Nasal cavity respiratory epithelium epithelial cell of viscerocranial mucosa (primary cell): ENCODE measurements at places on chromosomes 16 and 17. TPM values are rescaled to one million over a fixed set of nuclear protein-coding genes. Genes with fewer than 3 reads are reported as not detected.

The MMP2 gene
- total RNA-seq: 2.1 and 29.1 TPM in 2 replicates

The CFAP119 gene
- total RNA-seq: 0.28 and 0.68 TPM in 2 replicates

The ZNF267 gene
- 12.0 and 20.1 TPM in 2 replicates for total RNA-seq

The NTHL1 gene
- total RNA-seq: 17.4 and 21.2 TPM in 2 replicates

The FGF11 gene
- 19.1 and 44.3 TPM in 2 replicates for total RNA-seq

The CCL1 gene
- total RNA-seq: not detected in 2 replicates

The RTN4RL1 gene
- total RNA-seq: 0.34 and 0.71 TPM in 2 replicates

The KCNG4 gene
- total RNA-seq: not detected in 2 replicates

The CPHXL2 gene
- total RNA-seq: not detected in 2 replicates

The HOXB13 gene
- total RNA-seq: under 0.01 TPM in 1 of 2 replicates, not detected in the other

The ASB16 gene
- not detected in 2 replicates for total RNA-seq

The CHST6 gene
- total RNA-seq: 1.0 and 2.8 TPM in 2 replicates

The ATP1B2 gene
- not detected in 2 replicates for total RNA-seq

The ZFP90 gene
- total RNA-seq: 24.9 and 33.6 TPM in 2 replicates

The TNFRSF17 gene
- total RNA-seq: not detected in 2 replicates

The ULK2 gene
- total RNA-seq: 33.0 and 33.8 TPM in 2 replicates

The TP53TG3F gene
- total RNA-seq: not detected in 2 replicates

The TMC5 gene
- 0.34 and 2.3 TPM in 2 replicates for total RNA-seq

The TLCD3B gene
- total RNA-seq: not detected in 2 replicates

The KCNAB3 gene
- total RNA-seq: under 0.01 and 0.21 TPM in 2 replicates

The MARVELD3 gene
- total RNA-seq: 18.5 and 48.7 TPM in 2 replicates

The CLDN7 gene
- 453 and 573 TPM in 2 replicates for total RNA-seq

The AURKB gene
- total RNA-seq: under 0.01 and 0.21 TPM in 2 replicates

The WNT3 gene
- 1.0 and 1.1 TPM in 2 replicates for total RNA-seq

The GRB7 gene
- 11.3 and 12.0 TPM in 2 replicates for total RNA-seq

The MYL4 gene
- total RNA-seq: not detected in 2 replicates

The KRT28 gene
- not detected in 2 replicates for total RNA-seq

The CES1 gene
- total RNA-seq: under 0.01 and 0.43 TPM in 2 replicates

The LPCAT2 gene
- total RNA-seq: 12.0 and 17.4 TPM in 2 replicates

The ZG16B gene
- total RNA-seq: 0.68 and 4.1 TPM in 2 replicates

The PLA2G15 gene
- 5.8 and 19.4 TPM in 2 replicates for total RNA-seq

The PLXDC1 gene
- 0.21 TPM in 1 of 2 replicates, not detected in the other for total RNA-seq

The ALOX15B gene
- total RNA-seq: 20.8 and 72.9 TPM in 2 replicates

The CYGB gene
- 9.2 and 10.0 TPM in 2 replicates for total RNA-seq

The EIF5A gene
- total RNA-seq: 435 and 611 TPM in 2 replicates

The PAFAH1B1 gene
- 129 and 179 TPM in 2 replicates for total RNA-seq

The TP53TG3C gene
- total RNA-seq: not detected in 2 replicates

The CSH2 gene
- total RNA-seq: not detected in 2 replicates

The NPIPA7 gene
- under 0.01 and 0.85 TPM in 2 replicates for total RNA-seq

The CCT6B gene
- total RNA-seq: 0.78 and 1.0 TPM in 2 replicates

The TERB1 gene
- under 0.01 and 0.14 TPM in 2 replicates for total RNA-seq

The CLDN9 gene
- total RNA-seq: under 0.01 and 0.14 TPM in 2 replicates

The SSTR5 gene
- total RNA-seq: not detected in 2 replicates

The PRSS36 gene
- total RNA-seq: 0.34 and 0.85 TPM in 2 replicates

The PLA2G10 gene
- 0.34 TPM in 1 of 2 replicates, not detected in the other for total RNA-seq

The PYY gene
- total RNA-seq: 0.68 TPM in 1 of 2 replicates, not detected in the other

The DPEP3 gene
- total RNA-seq: not detected in 2 replicates

The SMIM5 gene
- total RNA-seq: 0.34 and 0.93 TPM in 2 replicates

The IL34 gene
- total RNA-seq: 1.0 and 2.1 TPM in 2 replicates

The AMZ2 gene
- 79.4 and 129 TPM in 2 replicates for total RNA-seq

The SPOP gene
- total RNA-seq: 58.8 and 66.5 TPM in 2 replicates

The ALDH3A1 gene
- total RNA-seq: 6.2 and 18.3 TPM in 2 replicates

The RAB37 gene
- 0.28 TPM in 1 of 2 replicates, not detected in the other for total RNA-seq

The TP53TG3 gene
- not detected in 2 replicates for total RNA-seq

The NPIPA2 gene
- total RNA-seq: 0.34 and 1.1 TPM in 2 replicates

The G6PC1 gene
- total RNA-seq: not detected in 2 replicates

The MT1E gene
- total RNA-seq: 74.2 and 274 TPM in 2 replicates

The SLC16A13 gene
- 1.4 and 3.0 TPM in 2 replicates for total RNA-seq
